ENCODE measurements at places on chromosomes 7 and 10.

DNA sequence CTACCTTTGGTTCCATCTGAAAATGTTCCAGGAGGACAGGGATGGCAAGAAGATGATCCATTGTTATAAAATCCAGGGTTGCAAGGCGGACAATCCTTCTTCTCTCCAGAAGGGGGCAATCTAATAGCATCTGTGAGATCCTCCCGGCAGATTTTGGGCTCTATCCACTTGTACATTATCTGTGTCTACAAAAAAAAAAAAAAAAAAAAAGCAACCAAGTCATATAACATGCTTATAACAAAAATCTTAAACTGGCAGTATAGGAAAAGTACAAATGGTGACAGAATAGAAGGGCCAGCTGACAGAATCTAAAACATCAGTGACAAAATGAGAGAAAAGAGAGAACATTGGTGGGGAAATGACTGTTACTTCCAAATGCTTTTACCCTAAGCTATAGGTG lies 132.7 kb downstream of the ELAPOR2 start:
- DNase-seq = no peak

GRCh38 chr10:124461642-124462347 lies at the start of gene LHPP:
TSS of gene LHPP (plus strand) at chr10:124461823. CDS start at chr10:124461863, 40 bp downstream.
- DNase-seq = peak; percentile 76

- DNase-seq = no peak
Observed at GRCh38 chr10:70441895-70442309, 421 bp upstream of the NODAL start.

DNA sequence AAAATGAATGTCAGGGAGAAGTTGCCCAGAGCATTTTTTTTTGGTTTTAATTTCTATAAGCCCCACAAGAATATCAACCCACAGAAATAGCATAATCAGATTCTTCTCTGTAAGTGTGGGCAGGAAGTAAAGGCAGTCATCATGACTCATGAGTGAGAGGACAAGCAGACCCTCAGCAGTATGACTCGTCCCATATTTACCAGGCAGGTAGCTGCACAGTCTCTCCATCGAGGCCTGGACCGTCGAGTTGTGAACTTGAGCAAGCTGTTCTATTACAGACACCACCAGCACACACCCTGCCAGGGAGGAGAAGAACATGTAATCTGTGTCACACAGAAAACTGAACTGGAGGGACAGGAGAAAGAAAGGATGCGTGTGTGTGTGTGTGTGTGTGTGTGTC lies 37.8 kb downstream of the AOAH start:
- no peak for DNase-seq

GRCh38 chr7:82975811-82976468 lies 186.7 kb downstream of the PCLO start:
- no peak for DNase-seq
